ENCODE measurements at places on chromosomes 3 and 15.

DNA sequence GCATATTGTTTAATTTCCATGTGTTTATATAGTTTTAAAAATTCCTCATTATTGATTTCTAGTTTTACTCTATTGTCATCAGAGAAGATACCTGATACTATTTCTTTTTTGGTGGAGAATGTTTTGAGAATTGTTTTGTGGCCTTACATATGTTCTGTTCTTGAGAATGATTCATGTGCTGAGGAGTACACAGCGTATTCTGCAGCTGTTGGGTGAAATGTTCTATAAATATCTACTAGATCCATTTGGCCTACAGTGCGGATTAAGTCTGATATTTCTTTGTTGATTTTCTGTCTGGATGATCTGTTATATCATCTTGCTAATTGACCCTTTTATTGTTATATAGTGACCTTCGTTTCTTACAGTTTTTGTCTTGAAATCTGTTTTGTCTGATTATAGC is 109.7 kb downstream of the UBE2E2 start:
- no peak for DNase-seq

GRCh38 chr3:158781849-158782248 is 20.0 kb upstream of the MFSD1 start:
- no peak for DNase-seq

DNA sequence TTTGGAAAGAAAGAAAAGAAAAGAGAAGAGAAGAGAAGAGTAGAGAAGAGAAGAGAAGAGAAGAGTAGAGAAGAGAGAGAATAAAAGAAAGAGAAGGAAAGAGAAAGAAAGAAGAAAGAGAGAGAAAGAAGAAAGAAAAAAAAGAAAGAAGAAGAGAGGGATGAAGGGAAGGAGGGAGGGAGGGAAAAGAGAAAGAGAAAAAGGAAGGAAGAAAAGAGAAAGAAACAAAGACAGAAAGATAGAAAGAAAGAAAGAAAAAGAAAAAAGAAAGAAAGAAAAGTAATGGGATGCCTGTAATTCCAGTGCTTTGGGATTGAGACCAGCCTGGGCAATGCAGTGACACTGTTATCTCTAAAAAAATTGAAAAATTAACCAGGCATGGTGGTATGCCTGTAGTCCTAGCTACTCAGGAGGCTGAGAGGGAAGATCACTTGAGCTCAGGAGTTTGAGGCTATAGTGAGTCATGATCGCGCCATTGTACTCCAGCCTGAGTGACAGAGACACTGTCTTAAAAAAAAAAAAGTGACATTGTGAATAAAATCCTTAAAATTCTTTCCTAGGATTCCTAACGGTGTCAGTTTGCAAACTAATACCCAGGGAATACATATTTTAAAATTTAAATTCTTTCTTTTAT is 1.7 kb downstream of the RASL12 start:
- no peak for DNase-seq

GRCh38 chr3:180870008-180870699 is 42.3 kb upstream of the FXR1 start:
- DNase-seq, result no peak

DNA sequence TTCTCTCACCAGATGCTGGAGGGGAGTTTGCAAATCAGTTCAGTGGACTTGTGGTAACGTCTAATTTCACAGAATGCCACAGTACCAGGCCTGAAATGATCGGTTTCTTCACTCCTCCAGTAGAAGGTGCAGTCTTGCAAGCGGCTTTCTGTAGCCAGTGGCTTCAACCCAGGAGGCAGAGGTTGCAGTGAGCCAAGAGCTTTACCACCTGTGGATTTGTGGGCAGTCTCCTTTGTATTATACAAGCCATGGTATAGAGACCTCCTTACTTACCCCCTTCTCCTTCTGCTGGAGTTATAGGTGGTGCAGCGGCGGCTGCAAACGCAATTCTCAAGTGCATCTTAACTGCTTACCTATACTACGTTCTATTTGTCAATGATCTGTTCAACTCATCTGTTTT is 17.6 kb downstream of the EIF2AK4 start:
- DNase-seq, result no peak

GRCh38 chr15:48388016-48388851 is 57.0 kb downstream of the DUT start:
- no peak for DNase-seq

- no peak for DNase-seq
Observed at GRCh38 chr3:173753593-173753992, 356.0 kb downstream of the NLGN1 start.

- no peak for DNase-seq
Observed at GRCh38 chr3:149917124-149917667, 53.5 kb downstream of the PFN2 start.

- DNase-seq, result no peak
Observed at GRCh38 chr15:89329329-89330084, 5.1 kb downstream of the POLG start.
